ENCODE measurements at places on chromosomes 12 and 14.

DNA sequence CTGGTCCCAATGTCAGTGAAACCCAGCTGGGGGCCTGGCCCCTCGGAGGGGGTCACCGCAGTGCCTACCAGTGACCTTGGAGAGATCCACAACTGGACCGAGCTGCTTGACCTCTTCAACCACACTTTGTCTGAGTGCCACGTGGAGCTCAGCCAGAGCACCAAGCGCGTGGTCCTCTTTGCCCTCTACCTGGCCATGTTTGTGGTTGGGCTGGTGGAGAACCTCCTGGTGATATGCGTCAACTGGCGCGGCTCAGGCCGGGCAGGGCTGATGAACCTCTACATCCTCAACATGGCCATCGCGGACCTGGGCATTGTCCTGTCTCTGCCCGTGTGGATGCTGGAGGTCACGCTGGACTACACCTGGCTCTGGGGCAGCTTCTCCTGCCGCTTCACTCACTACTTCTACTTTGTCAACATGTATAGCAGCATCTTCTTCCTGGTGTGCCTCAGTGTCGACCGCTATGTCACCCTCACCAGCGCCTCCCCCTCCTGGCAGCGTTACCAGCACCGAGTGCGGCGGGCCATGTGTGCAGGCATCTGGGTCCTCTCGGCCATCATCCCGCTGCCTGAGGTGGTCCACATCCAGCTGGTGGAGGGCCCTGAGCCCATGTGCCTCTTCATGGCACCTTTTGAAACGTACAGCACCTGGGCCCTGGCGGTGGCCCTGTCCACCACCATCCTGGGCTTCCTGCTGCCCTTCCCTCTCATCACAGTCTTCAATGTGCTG, 11.0 kb downstream of the ZBTB39 start:
- no peak for DNase-seq

- DNase-seq = no peak
These were observed 29.4 kb downstream of the C12orf75 start for GRCh38 chr12:105359856-105360255.

GRCh38 chr12:61009192-61009591, 1251.0 kb upstream of the USP15 start:
- no peak for DNase-seq

DNA sequence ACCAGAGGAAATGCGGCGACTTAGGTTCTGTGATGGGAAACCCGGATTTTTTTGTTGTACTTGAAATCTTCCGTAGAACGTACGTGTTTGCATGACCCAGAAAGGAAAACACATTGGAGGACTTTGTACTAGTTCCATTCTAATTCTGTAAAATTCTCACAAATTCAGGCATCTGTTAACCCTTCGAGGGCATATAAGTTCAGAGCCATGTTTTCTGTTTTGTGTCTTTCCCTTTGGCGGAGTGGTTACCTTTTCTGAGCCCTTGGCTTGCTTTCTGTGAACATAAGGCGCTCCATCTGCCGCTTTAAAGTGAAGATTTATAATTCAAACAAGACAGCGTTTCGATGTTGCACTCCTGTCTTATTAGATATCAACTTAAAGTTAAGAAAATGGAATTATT, 34.2 kb downstream of the BICD1 start:
- no peak for DNase-seq

DNA sequence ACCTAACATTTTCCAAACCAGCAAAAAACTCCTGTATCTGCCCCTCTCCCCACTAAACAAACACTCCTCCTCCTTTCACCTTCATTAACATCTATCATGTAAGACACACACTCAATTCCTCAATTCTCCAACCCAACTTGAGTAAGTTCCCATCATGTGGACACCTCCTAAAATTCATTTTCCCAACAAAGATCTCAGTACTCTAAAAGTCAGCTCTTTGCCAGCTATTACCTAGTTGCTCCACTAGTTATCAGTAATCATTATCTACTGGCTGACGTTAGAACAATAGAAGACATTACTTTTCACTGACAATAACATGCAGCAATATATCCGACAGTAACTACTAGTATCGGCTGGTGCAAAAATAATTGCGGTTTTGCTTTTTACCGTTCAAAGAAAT, 42.1 kb downstream of the HNRNPC start:
- DNase-seq = no peak

GRCh38 chr14:99539491-99539890, 58.3 kb downstream of the CCNK start:
- DNase-seq = no peak

- no peak for DNase-seq
These were observed 12.2 kb upstream of the GPR68 start for GRCh38 chr14:91256661-91257060.

- no peak for DNase-seq
These were observed 278.2 kb downstream of the ZFP36L1 start for GRCh38 chr14:68514608-68515194.

DNA sequence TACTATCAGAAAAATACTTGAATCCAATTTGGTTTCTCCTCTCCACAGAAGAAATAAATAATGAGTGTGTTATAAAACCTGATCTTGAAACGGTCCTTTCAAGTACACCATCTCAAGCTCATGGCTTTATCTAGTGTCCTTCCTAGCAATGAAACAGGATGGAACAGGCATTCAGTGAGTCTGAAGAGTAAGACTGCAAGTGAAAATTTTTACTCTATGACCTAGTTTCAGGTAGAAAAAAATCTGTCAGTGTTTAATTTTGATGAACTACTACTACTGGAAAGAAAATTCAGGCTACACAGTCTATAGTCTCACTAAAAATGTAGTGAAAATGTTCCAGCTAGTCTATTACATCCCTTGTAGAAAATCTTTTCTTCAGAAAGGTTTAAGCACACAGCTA, 7.7 kb downstream of the CBX5 start:
- DNase-seq = no peak

- DNase-seq = no peak
These were observed 18.6 kb downstream of the HSD17B6 start for GRCh38 chr12:56781726-56782125.

DNA sequence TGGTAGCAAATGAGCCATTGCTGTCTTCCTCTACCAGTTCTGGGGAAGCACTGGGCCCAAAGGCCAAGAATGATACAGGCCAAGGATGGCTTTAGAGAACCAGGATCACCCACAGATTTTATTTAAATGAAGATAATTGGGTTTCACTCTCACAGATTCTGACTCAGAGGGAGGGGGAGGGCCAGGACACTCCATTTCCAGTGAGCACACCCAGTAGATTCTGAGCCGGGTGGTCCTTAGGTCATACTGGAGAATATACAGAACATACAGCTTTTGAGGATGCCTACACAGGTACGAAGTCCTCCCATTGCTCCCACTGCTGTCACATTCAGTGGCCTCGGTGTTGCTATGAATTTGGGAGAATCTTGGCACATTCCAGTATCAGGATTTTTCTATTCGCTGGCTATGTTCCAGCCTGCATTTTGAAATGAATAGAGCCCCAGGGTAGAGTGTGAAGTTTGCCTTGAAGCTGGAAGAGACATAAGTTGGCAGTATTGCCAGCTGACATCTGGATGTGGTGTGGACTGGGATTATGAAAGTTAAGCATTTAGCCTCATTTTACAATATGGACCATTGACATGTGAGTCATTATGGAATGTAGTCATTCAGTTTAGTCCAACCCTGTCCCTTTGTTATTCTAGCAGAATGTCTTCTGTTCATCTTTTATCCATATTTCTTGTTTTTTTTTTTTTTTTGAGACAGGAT, 45.8 kb upstream of the POC1B start:
- DNase-seq = no peak

- no peak for DNase-seq
These were observed 115.4 kb downstream of the ETV6 start for GRCh38 chr12:11764837-11765236.

DNA sequence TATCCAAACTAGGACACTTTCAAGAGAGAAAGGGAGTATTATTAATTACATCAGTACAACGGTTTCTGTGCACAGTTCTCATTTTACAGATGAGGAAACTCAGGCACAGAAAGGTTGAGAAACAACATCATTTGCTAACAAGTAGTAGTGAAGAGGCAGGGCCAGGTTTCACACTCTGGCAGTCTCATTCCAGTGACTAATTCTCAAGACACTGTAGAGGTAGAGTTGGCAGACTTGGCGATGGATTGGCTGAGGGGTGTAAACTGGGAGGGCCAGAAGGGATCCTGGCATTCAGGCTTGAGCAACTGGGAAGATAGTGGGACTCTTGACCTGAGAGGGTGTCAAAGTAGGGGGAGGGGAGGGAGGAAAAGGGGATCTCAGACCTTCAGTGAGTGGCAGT, 73.8 kb upstream of the BDKRB2 start:
- DNase-seq = no peak
